ENCODE measurements at places on chromosomes 2 and 18. TPM values are rescaled to one million over a fixed set of nuclear protein-coding genes. Genes with fewer than 3 reads are reported as not detected.

The POTEI gene
- 0.14 TPM for total RNA-seq

The LOXL3 gene
- 1.4 TPM for total RNA-seq

DNA sequence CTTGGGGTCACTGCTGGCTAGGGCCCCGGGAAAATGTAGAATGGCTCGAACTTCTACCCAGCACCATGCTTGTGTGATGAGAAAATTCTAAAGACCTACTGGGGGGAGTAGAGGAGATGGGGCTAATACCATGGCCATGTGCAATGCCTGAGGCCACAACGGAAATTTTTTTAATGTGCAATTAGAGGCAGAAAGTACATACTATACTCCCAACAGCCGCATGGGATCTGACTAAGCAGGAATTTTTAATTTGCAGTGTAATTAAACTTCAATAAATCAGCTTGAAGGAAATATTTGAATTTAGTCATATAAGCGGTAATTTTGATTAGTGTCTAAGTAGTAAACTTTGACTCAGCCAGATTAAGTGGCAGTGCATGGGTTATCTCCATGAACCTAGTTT lies 53.2 kb upstream of the CNGA3 start:
- DNase-seq: no peak
- H3K4me3 ChIP-seq: no peak overlapping the region
- H3K27ac ChIP-seq: no peak overlapping the region
- no peaks in the 10 kb centered on the region for H3K4me1 ChIP-seq
- no peaks in the 10 kb centered on the region for H3K36me3 ChIP-seq

DNA sequence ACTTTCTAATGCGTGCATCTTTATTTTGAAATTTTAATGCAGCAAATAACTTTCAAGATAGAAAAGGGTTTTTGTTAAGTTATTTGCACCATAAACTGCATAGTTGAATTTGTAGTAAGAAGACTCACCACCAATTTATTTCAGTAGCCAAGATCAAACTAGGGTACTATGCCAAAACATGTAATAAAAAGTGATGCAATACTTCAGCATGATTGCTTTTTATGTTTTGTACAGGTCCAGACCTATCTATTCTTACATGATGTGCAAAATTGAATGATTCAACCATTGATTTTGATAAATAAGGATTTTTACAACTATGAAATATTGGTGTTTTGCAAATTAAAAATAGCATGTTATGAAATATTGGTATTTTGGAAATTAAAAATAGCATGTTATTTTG lies 26.7 kb downstream of the AGPS start:
- no peaks in the 10 kb centered on the region for H3K4me1 ChIP-seq
- H3K27me3 ChIP-seq: no peaks in the 10 kb centered on the region
- H3K27ac ChIP-seq: no peak overlapping the region
- H3K36me3 ChIP-seq: no peaks in the 10 kb centered on the region

- DNase-seq: no peak
- H3K27ac ChIP-seq: no peak overlapping the region
- no peaks in the 10 kb centered on the region for H3K4me1 ChIP-seq
- no peak overlapping the region for H3K4me3 ChIP-seq
- no peaks in the 10 kb centered on the region for H3K27me3 ChIP-seq
- no peaks in the 10 kb centered on the region for H3K36me3 ChIP-seq
Observed at GRCh38 chr18:58640428-58640805, 11.5 kb upstream of the ALPK2 start.

GRCh38 chr2:54073796-54074195 lies 41.6 kb upstream of the ACYP2 start:
- no peaks in the 10 kb centered on the region for H3K36me3 ChIP-seq
- no peak overlapping the region for H3K4me3 ChIP-seq
- H3K27ac ChIP-seq: no peak overlapping the region
- H3K27me3 ChIP-seq: no peaks in the 10 kb centered on the region
- no peaks in the 10 kb centered on the region for H3K4me1 ChIP-seq

- no peak for DNase-seq
- no peaks in the 10 kb centered on the region for H3K36me3 ChIP-seq
- H3K4me3 ChIP-seq: no peak overlapping the region
Observed at GRCh38 chr2:106944215-106944614, 58.2 kb upstream of the ST6GAL2 start.

The SCG2 gene
- 0.28 TPM for total RNA-seq

The CGREF1 gene
- 0.57 TPM for total RNA-seq

DNA sequence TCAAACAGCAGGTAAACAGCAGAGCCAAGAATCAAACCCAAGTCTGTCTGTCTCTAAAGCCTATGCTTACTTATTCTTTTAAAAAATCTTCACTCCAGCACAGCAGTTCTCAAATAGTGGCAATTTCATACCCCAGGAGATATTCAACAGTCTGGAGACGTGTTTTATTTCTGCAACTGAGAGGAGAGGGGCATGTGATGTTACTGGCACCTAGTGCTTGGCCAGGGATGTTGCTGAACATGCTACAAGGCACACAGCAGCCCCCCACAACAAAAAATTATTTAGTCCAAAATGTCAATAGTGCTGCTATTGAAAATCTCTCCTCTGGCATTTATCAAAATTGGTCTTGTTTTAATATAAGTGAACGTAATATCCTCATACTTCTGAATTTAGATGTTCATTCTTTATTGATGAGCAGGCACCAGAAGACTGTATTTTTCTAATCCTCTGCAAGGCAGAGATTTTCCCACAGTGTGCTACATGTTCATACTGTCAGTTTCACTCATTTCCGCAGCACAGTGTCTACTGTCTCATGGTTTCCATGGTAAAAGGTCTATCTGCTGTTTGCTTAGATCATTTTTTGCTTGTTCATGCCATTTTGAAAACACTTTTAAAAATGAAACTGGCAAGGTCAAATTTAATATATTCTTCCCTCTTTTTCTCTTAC lies 90.5 kb downstream of the LRATD1 start:
- H3K27me3 ChIP-seq: no peaks in the 10 kb centered on the region
- H3K36me3 ChIP-seq: no peaks in the 10 kb centered on the region
- H3K27ac ChIP-seq: no peak overlapping the region

The ARHGAP28 gene
- total RNA-seq: 4.7 TPM

DNA sequence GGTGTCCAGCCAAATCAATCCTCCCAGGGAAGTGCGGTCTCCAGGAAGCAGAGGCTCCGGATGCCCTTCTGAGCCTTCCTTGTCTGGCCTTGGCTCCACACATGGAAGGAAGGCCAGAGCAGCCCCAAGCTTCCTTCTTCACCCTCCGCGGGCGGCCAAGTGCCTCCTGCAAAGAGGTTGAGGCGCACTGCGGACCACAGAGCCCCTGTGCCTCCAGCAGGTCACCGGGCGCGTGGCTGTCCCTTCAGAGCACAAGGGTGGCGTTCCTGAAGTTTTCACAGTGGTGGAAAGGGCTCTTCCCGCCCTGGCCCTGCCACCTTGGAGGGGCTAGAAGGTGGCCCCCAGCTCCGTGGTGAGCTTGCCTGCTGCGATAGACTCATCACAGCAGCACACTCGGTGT lies 175.9 kb upstream of the RAB12 start:
- H3K4me1 ChIP-seq: no peaks in the 10 kb centered on the region
- H3K27me3 ChIP-seq: no peaks in the 10 kb centered on the region
- H3K4me3 ChIP-seq: no peak overlapping the region
- H3K36me3 ChIP-seq: no peaks in the 10 kb centered on the region

DNA sequence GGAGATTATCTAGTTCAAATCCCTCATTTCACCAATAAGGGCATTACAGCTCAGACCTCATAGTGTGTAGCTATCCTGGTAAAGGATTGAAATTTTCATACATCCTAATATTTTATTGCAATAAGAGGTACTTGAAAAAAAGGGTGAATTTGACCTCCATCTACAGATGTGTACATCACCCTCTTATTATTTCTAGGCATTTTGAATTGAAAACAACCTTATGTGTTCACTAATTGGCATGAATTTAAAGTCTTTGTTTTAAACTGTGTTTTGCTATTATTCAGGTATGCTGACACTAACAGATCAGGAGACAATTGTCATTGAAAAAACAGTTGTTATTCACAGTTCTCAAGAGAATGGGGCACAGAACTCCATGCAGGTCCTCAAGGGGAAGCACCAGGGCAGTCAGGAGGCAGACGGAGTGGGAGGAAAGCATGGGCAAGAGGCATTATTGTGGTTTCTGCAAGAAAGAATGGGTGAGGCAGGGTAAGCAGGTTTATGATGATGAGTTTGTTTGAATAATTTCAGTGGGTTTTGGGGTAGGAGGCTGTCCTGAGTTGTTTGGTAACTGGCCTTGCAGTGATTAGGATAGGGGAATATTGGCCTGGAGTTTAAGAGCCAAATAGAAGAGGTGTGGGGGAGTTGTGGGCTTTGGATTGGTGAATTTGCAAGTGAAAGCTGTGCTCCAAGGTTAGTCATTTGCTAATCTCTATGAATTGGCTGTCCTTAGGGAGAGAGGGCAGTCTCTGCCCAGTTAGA lies 194.6 kb downstream of the GPD2 start:
- no peaks in the 10 kb centered on the region for H3K27me3 ChIP-seq
- no peak overlapping the region for H3K4me3 ChIP-seq
- no peak for DNase-seq
- H3K36me3 ChIP-seq: no peaks in the 10 kb centered on the region

The ALPG gene
- total RNA-seq: 0.24 TPM

The G6PC2 gene
- total RNA-seq: not detected

Data from thymus (tissue), 14 donors.